ENCODE measurements at places on chromosomes 6 and 20. TPM values are rescaled to one million over a fixed set of nuclear protein-coding genes. Genes with fewer than 3 reads are reported as not detected.

DNA sequence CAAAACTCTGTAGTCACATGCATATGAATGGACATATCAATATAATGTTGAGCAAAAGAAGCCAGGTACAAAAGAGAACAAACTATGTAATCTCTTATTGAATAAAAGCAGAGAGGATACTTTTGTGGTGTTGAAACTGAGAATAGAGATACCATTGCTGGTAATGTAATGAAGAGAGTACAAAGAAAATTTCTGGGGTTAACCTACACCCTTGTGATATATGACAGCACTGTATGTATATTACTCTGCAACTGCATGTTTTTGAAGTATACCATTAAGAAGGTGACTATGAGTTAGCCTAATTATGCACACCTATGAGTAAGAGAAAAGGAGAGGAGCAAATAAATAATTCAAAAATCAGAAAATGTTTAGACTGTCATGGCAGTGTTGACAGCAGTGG lies 268.8 kb upstream of the DEFB112 start:
- DNase-seq = no peak
- H3K27ac ChIP-seq = no peak overlapping the region

DNA sequence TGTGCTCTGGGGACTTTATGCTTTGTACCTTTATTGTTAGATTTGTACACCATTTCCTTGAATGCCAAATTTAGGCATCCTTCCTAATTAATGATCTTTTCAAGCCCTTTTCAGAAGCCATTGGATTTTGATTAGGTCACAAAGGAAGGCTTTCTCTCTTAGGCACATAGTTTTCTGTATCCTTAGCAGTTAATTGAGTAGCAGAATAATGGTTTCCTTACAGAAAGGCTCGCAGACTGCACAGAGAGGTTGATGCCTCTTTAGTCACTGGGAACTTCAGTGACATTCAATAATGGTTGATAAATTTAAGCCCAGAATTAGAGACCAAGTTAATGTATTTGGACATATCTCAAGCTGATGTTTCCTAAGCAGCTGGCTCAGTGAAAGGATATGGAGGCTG lies 139.1 kb upstream of the VGLL2 start:
- H3K4me1 ChIP-seq = no peaks in the 10 kb centered on the region
- H3K36me3 ChIP-seq = no peaks in the 10 kb centered on the region
- H3K4me3 ChIP-seq = no peak overlapping the region
- no peak for DNase-seq
- no peaks in the 10 kb centered on the region for H3K27me3 ChIP-seq
- no peak overlapping the region for H3K27ac ChIP-seq

GRCh38 chr6:127481628-127482027 lies 22.4 kb upstream of the KIAA0408 start:
- no peaks in the 10 kb centered on the region for H3K27me3 ChIP-seq
- no peak overlapping the region for H3K4me3 ChIP-seq
- H3K4me1 ChIP-seq = no peaks in the 10 kb centered on the region

PXDC1 gene
- total RNA-seq = 310 TPM

DNA sequence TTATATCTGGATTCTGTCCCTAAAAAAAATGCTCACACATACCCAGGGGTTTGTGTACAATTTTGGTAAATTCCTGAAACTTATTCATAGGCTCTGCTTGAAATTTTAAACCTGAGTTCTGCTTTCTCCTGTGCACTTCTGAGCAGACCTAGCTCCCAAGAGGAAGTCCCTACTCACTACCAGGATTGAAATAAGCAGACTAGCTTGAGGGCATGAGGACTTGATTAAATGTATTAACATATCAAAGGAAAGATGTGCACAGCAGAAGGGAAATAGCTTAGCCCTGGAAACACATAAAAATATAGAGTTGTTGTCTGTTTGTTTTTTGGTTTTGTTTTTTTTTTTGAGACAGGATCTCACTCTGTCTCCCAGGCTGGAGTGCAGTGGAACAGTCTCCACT lies 151.8 kb upstream of the PLCB4 start:
- no peak for DNase-seq
- no peak overlapping the region for H3K4me3 ChIP-seq
- H3K27me3 ChIP-seq = no peaks in the 10 kb centered on the region
- H3K27ac ChIP-seq = no peak overlapping the region
- H3K36me3 ChIP-seq = no peaks in the 10 kb centered on the region
- no peaks in the 10 kb centered on the region for H3K4me1 ChIP-seq

DNA sequence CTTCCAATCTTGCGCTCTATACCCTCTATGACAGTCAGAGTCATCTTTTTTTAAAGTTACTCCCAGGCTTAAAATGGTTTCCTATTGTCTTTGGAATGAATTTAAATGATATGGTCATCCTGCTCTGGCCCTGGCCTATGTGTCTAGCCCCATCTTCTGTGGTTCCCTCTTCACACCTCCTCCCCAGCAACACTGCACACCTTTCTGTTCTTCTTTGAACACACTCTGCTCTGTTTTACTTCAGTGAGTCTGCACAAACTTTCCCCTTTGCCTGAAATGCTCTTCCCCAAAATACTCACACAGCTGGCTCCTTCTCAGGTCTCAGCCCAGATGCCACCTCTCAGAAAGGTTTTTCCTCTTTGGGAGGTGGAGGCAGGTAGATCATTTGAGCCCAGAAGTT lies 132.7 kb downstream of the FYN start:
- H3K4me3 ChIP-seq = no peak overlapping the region
- H3K27ac ChIP-seq = no peak overlapping the region
- H3K4me1 ChIP-seq = no peaks in the 10 kb centered on the region
- no peak for DNase-seq

DNA sequence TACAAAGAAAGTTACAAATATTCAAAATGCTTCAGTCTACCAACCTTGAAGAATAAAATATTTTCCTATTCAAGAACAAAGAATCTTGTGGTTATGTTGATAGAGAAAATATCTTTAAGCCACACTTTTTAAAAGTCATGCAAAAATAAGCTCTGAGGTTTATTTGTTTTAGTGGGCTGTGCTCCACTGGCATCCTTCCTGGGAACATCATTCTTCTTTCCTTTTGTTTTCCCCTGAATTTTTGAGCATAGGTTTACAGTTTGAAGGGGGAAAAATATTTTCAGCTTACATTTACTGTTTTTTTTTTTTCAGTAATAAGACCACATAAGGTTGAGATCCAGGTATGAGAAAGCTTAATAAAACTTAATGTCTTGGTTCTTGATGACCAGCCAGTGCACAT lies 72.0 kb upstream of the BACH2 start:
- H3K36me3 ChIP-seq = no peaks in the 10 kb centered on the region
- no peak for DNase-seq
- no peak overlapping the region for H3K27ac ChIP-seq
- no peak overlapping the region for H3K4me3 ChIP-seq

DNA sequence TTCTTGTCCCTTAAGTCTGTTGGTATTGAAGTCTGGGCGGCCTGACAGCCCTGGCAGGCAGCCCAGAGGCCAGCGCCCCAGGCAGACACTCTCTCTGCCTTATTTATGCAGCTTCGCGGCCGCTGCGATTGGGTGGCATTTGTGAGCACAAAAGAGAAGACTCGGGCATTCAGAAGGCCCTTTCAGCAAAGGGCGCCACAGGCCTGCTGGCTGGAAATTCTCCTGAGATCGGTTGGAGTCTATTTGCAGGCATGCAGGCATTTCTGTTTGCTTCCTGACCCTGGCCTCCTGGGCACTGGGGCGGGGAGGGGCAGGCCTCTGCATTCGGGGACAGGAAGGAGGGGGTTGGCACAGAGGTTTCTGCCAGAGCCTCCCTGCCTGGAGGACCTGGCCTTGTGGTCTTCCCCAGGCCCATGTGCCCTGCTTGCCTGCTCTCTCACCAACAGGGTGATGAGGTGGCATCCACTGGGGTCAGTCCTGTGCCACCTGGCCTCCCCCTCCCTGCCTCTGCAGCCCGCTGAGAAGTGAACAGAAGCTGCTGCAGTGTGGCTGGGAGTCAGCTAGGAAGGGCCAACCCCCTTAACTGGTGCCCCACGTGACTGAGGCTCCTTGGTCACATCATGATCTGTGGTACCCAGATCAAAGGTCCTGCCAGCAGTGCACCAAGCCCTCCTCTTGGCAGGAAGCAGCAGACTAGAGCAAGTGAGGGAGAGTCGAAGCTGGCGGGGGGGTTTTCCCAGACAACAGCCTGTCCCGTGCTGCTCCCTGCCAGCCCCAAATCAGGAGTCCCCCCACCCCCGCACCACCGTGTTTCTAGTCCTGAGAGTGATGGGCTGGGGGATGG lies 16.6 kb upstream of the CCDC167 start:
- DNase-seq = no peak
- H3K27ac ChIP-seq = no peak overlapping the region
- H3K27me3 ChIP-seq = no peaks in the 10 kb centered on the region
- no peaks in the 10 kb centered on the region for H3K4me1 ChIP-seq

GRCh38 chr20:25500880-25501351 lies 84.4 kb downstream of the NINL start:
- H3K36me3 ChIP-seq = peaks cover 47% of the 10 kb centered on the region
- no peak overlapping the region for H3K4me3 ChIP-seq
- no peaks in the 10 kb centered on the region for H3K4me1 ChIP-seq
- no peak overlapping the region for H3K27ac ChIP-seq
- no peak for DNase-seq
- H3K27me3 ChIP-seq = no peaks in the 10 kb centered on the region

RALGAPA2 gene
- total RNA-seq = 68.9 TPM

TPD52L1 gene
- 93.6 TPM for total RNA-seq

PRICKLE4 gene
- total RNA-seq = 15.5 TPM

GRCh38 chr20:14928083-14928482 lies 590.7 kb upstream of the FLRT3 start:
- H3K4me3 ChIP-seq = no peak overlapping the region
- H3K4me1 ChIP-seq = no peaks in the 10 kb centered on the region
- DNase-seq = no peak
- H3K27ac ChIP-seq = no peak overlapping the region

GSTA3 gene
- not detected for total RNA-seq

SPATS1 gene
- total RNA-seq = not detected

GRCh38 chr20:49388744-49389143 lies 93.7 kb downstream of the KCNB1 start:
- no peaks in the 10 kb centered on the region for H3K36me3 ChIP-seq
- no peak for DNase-seq
- no peaks in the 10 kb centered on the region for H3K4me1 ChIP-seq
- H3K27ac ChIP-seq = no peak overlapping the region
- H3K4me3 ChIP-seq = no peak overlapping the region
- H3K27me3 ChIP-seq = no peaks in the 10 kb centered on the region

DNA sequence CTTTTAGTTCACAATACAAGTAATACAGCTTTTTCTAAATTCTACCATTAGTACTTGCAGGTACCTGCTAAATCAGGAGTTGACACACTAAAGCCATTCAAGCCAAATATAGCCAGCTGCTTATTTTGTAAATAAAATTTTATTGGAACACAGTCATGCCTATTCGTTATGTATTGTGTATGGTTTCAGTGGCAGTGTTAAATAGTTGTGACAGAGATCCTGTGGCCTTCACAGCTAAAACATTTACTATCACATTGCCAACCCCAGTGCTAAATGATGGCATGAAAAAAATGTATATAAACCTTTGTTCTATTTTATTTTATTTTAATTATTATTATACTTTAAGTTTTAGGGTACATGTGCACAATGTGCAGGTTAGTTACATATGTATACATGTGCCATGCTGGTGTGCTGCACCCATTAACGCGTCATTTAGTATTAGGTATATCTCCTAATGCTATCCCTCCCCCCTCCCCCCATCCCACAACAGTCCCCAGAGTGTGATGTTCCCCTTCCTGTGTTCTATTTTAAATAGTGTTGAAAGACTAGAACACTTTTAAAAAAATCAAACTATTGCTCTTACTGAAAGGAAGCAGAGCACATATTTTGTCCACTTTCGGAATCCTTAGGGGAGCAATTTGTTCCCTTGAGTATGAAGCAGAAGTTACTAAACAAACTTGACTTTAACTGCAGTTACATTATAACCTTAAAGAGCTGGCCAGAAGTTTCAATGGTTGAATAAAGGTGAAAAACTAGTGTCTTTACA lies 115.7 kb downstream of the PRIM2 start:
- H3K4me1 ChIP-seq = no peaks in the 10 kb centered on the region
- H3K27me3 ChIP-seq = no peaks in the 10 kb centered on the region
- H3K4me3 ChIP-seq = no peak overlapping the region
- H3K36me3 ChIP-seq = no peaks in the 10 kb centered on the region
- H3K27ac ChIP-seq = no peak overlapping the region

DNA sequence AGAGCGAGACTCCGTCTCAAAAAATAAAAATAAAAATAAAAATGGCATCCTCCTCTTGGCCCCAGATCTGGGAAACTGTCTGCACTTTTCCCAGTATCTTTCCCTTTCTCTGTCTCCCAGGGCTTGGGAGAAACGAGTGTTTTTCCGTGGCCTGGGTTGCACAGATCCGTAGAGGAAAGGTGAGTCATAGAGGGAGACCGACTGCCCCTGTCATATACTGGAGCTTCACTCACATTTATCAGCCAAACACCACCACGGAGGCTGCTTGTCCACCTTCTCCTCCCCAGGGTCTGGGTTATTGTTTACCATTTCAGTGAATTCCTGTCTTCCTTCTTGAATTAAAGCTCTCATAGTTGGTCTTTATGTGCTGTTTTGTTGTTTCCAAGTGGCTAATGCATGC lies 31.9 kb upstream of the EIF2S2 start:
- H3K4me3 ChIP-seq = no peak overlapping the region
- no peak overlapping the region for H3K27ac ChIP-seq
- no peaks in the 10 kb centered on the region for H3K36me3 ChIP-seq
- DNase-seq = no peak
- H3K27me3 ChIP-seq = no peaks in the 10 kb centered on the region

GRCh38 chr6:84687431-84687830 lies 77.0 kb downstream of the TBX18 start:
- H3K4me1 ChIP-seq = peaks cover 29% of the 10 kb centered on the region
- no peaks in the 10 kb centered on the region for H3K27me3 ChIP-seq
- peak overlapping the region; percentile 84 for H3K27ac ChIP-seq
- DNase-seq = no peak
- H3K36me3 ChIP-seq = no peaks in the 10 kb centered on the region

DNA sequence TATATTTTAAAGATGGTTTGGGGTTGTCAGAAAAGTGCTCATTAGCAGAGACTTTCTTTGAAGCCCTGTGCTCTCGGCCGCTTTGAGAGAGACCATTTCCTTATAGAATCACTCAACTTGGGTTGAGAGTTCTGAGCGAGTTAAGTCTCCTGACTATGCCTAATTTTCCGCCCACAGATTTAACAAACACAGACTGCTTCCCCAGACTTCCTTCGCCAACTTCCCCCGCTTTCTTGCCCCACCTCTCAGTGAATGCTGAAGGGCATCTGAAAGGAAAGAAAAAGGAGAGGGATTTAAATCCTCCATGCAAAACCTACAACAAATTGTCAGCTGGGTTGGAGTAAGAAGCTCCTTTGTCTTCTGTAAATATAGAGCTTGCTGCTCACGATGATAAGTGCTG lies 224.0 kb downstream of the EYA2 start:
- H3K4me3 ChIP-seq = no peak overlapping the region
- DNase-seq = no peak
- no peaks in the 10 kb centered on the region for H3K27me3 ChIP-seq
- peak overlapping the region; percentile 74 for H3K27ac ChIP-seq

GRCh38 chr20:11564491-11564890 lies 353.2 kb upstream of the BTBD3 start:
- no peaks in the 10 kb centered on the region for H3K4me1 ChIP-seq
- no peak overlapping the region for H3K4me3 ChIP-seq
- no peaks in the 10 kb centered on the region for H3K27me3 ChIP-seq
- no peaks in the 10 kb centered on the region for H3K36me3 ChIP-seq
